ENCODE measurements at places on chromosomes 13 and 19.
A peak's percentile ranks its signal among the peaks of the same experiment; 100 is the strongest.

- DNase-seq = no peak
Measured at GRCh38 chr13:83819611-83820010, 62.7 kb downstream of the SLITRK1 start.

GRCh38 chr13:66751691-66752090 is 478.4 kb downstream of the PCDH9 start:
- DNase-seq = no peak

DNA sequence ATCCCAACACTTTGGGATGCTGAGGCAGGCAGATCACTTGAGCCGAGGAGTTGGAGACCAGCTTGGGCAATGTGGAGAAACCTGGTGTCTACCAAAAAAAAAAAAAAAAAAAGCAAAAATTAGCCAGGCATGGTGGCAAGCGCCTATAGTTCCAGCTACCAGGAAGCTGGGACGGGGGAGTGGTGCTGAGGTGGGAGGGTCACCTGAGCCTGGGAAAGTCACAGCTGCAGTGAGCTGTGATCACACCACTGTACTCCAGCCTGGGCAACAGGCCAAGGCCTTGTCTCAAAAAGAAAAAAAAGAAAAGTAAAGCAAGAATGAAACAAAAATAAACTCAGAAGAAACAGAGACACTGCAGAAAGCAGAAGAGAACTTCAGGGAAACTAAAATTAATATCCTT is 31.6 kb downstream of the MTRF1 start:
- no peak for DNase-seq

- DNase-seq = no peak
Measured at GRCh38 chr19:3607303-3608078, 816 bp upstream of the TBXA2R start.

GRCh38 chr13:111247552-111247951 is 72.9 kb upstream of the TEX29 start:
- DNase-seq = no peak

DNA sequence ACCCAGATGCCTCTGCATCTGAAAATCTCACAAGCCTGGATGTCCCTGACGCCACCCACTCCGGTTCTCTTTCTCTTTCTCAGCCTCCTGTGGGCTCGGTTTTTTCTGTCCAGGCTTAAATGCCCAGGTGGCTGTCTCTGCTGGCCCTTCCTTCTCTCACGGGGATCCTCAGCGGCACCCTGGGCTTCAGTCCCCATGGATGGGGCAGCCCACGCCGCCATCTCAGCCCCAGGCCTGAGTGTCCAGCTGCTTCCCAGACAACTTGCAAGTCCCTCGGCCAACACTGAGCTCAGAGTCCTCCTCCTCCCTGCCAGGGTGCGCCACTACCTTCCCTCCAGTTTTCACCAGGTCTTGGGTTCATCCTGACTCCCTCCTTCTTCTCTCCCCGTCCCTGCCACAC is 6.4 kb downstream of the FBN3 start:
- DNase-seq = no peak

- DNase-seq = peak; percentile 53
Measured at GRCh38 chr13:51519771-51520216, 64.5 kb upstream of the WDFY2 start.

- DNase-seq = no peak
Measured at GRCh38 chr13:74253161-74253560, 119.0 kb upstream of the KLF12 start.

GRCh38 chr19:33220115-33220514 is 5.5 kb downstream of the SLC7A10 start:
- no peak for DNase-seq

DNA sequence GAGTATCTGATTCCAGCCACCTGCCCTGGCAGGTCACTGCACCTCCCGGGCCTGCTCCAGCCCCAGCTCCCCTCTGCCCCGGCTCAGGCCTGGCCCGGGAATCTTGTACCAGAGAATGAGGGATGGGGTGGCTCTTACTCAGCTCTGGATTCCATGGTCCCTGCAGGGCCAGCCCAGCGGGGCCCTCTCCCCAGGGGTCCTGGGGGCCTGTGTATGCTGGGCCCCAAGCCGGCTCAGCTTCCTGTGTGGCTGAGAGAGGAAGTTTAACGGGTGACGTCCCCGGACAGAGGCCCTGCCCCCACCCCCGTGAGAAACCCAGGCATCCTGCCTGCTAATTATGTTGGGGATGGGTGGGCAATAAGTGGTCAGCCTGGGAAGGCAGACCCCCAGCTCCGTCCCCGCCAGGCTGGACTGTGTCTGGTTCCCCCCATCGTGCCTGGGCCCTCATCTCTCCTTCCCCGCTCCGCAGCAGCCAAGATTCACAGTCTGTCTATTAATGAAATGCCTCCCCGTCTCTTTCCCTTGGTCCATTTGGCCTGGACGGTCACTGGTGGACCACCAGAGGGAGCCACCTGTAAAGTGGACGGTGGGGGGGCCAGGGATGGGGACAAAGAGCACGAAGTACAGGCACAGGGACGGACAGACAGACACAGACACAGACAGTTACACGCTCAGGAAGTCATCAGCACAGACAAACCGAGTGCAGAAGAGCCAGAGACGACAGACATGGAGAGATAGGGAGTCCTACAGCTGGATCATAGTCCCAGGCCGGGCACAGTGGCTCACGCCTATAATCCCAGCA is at the start of gene DENND1C:
Gene DENND1C (minus strand): TSS at position 247 of the 802 bp plus-strand sequence. CDS start 92 bp downstream, at position 155.
- no peak for DNase-seq

DNA sequence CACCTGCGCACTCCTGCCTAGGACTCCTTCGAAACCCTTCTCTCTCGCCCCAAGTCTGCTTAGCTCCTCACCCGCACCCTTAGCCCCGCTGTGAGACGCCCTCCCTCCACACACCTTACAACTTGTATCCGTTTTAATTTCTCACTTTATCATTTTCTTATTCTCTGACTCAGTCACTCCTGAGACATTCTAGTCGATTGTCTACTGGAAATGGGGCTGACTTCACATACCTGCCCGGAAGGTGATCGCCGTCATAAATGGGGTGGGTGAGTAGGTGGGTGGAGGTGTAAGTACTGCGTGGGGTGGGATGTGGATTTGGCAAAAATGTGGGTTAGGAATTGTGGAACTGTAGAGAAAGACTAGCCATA is 714 bp downstream of the NDFIP2 start:
- no peak for DNase-seq

- DNase-seq = no peak
Measured at GRCh38 chr13:101869553-101869952, 417.1 kb downstream of the ITGBL1 start.

DNA sequence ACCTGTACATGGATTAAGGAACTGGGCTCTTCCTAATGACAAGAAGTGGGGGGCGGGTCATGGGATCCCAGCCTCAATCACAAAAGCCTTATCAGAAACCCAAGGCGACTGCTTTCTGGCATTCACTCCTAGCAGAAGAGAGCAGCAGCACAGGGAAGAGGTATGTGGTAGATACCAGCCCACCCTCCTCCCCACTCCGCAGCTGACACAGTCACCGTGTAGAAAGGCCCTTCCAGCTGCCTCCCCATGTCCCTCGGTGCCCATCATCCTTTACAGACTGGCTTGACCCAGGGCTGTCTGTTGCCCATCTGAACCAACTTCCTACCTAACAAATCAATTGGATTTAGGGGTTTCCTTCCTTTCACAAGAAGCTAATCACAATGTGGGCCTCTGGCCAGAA is 3.1 kb upstream of the DHRS12 start:
- no peak for DNase-seq

GRCh38 chr13:114177245-114178010 is 1.6 kb upstream of the CFAP97D2 start:
- no peak for DNase-seq

DNA sequence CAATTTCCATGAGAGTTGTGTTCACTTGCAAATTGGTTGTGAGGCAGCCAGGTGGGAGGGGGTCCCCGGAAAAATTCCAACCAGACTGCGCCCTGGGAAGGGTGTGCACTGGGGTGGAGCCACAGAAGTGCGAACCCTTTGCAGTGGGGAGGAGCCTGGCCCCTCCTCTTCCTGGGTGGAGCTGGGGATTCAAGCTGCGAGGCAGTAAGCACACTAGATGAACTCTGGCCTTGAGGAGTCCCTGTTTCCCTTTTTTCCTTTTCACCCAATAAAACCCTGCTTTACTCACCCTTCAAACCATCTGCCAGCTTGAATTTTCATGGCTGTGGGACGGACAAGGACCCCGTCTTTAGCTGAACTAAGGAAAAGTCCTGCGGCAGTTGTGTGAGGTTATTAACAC is 31.0 kb upstream of the MBNL2 start:
- DNase-seq = no peak

DNA sequence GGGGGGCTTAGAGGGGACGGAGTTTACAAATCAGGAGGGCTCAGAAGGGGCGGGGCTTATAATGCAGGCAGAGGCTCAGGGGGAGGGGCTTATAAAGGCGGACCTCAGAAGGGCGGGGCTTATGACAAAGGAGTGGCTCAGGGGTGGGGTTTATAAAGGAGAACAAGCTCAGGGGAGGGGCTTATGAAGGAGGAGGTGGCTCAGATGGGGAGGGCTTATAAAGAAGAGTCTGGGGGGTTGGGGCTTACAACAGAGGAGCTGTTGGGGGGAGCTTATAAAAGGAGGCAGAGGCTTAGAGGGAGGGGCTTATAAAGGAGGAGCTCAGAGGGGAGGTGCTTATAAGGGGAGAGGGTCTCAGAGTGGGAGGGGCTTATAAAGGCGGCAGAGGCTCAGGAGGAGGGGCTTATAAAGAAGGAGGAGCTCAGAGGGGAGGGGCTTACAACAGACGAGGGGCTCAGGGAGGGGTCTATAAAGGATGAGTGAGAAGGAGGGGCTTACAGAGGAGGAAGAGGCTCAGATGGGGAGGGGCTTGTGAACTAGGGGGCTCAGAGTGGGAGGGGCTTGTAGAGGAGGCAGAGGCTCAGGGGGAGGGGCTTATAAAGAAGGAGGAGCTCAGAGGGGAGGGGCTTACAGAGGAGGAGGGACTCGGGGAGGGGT is 1.0 kb downstream of the SMIM24 start:
- DNase-seq = no peak

DNA sequence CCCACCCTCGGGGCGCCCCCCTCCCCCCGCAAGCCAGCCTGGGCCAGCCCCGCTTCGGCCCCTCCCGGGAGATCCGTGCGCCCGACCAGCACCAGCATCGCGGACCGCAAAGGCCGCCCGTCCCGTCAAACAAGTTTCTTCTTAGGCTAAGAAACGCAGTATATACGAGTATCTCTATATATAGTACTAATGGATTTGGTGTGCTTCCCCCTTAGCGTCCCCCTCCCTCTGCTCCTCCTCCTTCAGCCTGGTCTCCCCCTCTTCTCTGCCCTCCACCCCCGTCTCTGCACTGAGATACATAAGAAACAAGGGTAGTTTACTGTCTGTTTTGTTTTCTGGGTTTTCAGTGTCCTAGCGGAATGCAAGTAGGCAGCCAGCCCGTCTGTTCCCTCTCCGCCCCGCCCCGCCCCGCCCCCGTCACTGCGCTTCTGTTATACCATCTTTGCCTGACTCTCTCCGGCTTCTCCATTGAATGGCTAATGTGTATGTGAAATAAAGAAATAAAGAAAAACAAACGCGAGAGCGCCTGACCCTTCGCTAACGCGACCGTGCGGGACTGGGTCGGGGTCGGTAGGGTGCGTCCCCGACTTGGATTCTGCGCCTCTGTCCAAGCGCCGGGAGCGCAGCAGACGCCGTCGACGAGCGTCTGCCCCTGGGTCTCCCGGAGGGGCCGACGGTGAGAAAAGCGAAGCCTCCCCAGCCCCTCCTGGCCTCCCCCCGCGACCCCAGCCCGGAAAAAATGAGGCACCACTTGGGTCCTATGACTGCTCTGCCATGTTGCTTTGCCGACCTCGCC is 4.2 kb downstream of the LYL1 start:
- no peak for DNase-seq

GRCh38 chr19:48206397-48207093 is 36.1 kb downstream of the ZSWIM9 start:
- no peak for DNase-seq

- DNase-seq = no peak
Measured at GRCh38 chr19:55189403-55189835, 9.3 kb upstream of the SYT5 start.

DNA sequence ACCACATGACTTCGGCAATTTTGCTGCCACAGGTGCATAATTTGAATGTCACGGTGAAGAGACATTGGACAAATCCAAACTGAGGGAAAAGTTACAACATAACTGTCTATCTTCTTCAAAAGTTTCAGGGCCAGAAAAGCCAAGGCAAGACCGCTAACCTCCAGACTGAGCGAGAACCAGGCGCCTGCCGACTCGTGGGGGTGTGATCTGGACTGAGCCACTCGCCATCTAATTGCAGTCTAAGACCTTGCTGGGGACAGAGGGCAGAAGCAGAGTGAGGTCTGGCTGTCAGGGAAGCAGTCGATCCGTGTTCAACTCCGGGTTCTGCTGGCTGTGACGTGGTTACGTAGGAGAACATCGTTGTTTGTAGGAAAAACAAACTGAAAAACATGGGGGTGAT is 88.6 kb downstream of the SPACA7 start:
- no peak for DNase-seq

GRCh38 chr19:5803441-5803751 is 1.5 kb upstream of the NRTN start:
- DNase-seq = no peak

DNA sequence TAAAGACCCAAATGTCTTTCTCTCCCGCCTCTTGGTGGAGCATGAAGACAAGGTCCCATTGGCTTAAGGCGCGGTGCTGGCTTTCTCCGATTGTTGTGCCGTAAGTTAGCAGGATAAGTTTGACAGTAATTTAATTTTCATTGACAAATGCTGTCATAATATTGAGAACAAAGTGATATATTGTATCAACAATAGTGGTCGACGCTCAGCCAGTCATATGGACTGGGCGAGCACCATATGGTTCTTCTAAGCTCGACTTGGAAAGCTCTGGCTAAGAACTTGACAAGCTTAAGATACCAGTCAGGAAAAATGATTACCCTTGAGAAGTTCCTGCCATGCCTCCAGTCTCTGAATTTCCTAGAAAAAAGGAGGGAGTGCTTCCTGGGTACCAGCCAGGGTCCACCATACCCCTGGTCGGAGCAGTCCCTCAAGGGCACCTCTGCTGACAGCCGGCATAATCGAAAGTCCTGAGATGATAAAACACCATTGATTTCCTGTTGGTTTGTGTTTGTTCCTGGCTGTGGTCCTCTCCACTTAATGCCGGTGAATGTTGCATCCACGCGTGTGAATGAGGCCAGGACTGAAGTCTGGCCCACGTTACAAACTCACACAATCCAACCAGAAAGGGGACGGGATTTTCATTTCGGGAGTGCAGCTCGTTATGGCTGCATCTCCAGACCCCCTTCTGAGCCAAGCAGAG is 262.1 kb downstream of the ZNF536 start:
- no peak for DNase-seq

- DNase-seq = no peak
Measured at GRCh38 chr13:21882766-21883165, 211.9 kb downstream of the FGF9 start.

DNA sequence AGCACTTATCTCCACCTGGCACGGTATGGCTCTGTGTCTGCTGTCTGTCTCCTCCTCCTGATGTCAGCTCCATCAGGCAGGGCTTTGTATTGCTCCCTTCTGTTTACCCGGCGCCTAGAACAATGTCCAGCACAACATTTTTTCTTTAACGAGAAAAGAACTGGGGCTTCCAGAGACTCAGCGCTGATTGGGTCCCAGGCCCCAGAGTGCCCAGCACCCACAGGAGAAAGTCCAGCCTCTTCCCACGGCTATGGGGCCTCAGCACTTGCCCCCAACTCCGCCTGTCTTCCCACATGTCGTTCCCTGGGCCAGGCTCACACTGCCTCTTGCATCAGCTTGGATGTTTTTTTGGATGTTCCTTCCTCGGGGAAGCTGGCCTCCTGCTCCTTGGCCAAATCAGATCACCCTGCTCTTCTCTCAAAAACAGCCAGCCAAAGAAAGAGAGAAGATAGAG is 6.9 kb downstream of the MYPOP start:
- DNase-seq = no peak

- no peak for DNase-seq
Measured at GRCh38 chr13:55410398-55411330, 1730.1 kb upstream of the PRR20A start.

All from NCI-H1694 treated with DMSO at 0.1 percent for 48 hours (cell line).